ENCODE measurements at places on chromosomes 3 and 15.

DNA sequence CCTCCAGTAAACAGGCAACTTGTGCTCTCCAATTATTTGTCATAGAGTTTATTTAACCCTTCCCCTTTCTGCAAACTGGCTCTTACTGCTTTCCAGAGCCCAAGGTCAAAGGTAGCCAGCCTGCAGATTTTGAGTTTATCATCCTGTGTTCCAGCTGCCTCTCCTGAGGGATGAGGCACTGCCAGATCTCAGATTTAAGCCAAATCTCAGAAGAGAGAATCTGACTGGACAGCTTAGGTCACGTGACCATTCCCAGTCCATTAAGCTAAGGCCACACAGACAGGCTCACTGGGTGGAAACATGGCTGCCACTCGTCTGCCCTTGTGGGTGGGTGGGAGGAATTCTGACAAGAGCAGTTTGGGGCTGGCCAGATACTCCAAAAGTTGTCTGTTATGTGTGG lies 8.6 kb upstream of the SIAH2 start:
- DNase-seq: no peak

GRCh38 chr15:41443275-41443674 lies 26.4 kb downstream of the RTF1 start:
- DNase-seq: no peak

GRCh38 chr15:87711026-87711425 lies 545.5 kb downstream of the NTRK3 start:
- no peak for DNase-seq

DNA sequence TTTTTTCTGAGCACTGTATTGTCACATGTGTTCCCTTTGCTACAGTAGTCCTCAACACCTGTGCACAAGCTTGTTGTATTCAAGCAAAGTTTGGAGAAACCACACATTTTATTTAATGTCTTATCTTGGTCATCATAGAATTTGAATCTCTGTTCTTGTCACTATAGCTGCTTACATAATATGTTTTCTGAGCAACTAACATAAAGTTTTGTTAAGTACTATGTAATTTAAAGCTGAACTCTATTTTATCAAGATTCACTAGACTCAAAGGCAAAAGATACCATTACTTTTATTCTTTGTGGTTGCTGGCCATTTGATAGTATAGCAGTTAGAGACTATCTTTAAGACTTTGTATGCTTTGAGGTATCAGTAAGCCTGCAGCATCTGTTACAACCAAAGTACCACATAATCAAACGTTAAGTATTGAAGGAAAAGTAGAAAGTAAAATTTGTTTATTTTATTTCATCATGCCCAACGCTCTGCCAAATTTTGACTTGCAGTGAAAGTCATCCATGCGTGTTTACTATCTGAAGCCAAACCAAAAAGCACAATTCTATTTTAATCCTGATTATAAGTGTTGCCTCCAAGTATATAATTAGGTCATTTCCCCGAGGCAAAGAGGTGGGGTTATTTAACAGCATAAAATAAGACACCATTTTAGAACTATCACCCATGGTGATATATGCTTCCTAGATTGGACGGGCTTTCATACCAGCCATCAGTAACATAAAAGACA lies 10.3 kb upstream of the ABHD10 start:
- no peak for DNase-seq

GRCh38 chr3:63900459-63900858 lies 11.7 kb downstream of the SCAANT1 start:
- DNase-seq: no peak

GRCh38 chr3:126456766-126457388 lies 18.8 kb downstream of the ZXDC start:
- DNase-seq: no peak
